Astrocyte (in vitro differentiated cells and primary cell): ENCODE measurements at places on chromosomes 13 and 19. TPM values are rescaled to one million over a fixed set of nuclear protein-coding genes. Genes with fewer than 3 reads are reported as not detected.

DNA sequence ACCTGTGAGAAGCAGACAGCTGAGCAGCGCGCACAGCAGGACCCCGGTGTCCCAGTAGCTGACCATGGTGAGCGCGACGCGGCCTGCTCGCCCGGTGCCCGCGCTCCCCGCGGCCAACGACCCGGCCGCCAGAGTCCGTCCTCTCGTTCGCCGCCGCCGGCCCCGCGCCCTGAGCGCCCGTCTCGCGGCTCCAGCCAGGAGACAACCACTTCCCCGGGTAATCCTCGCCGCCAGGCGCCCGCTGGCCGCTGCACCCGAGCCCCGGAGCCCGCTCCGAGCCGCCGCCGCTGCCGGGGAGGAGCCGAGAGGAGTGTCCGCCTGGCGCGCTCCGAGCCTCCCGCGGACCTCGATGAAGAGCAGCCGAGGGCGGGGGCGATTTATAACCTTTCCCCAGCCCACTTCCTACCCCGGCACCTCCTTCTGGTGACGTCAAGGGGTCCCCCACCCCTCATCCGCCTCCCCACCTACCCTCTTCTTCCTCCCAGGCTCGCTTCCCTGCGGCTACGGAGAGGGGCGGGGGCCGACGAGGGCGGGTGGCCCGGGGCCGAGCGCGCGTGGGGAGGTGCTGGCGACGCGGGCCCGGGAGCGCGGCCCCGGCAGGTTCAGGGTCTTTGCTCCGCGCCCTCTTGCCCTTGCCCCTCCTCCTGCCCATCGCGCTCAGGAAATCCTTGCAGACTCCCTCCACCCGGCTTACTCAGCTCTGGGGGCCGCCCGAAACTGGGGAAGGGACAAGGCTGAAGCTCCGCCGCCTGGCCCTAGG, at the start of gene FLT1:
FLT1 (minus strand) TSS at position 351 of the 760 bp plus-strand sequence; CDS start at position 66, 285 bp downstream.
- DNase-seq = no peak

CEACAM8 gene
- total RNA-seq = not detected in 2 replicates

DNA sequence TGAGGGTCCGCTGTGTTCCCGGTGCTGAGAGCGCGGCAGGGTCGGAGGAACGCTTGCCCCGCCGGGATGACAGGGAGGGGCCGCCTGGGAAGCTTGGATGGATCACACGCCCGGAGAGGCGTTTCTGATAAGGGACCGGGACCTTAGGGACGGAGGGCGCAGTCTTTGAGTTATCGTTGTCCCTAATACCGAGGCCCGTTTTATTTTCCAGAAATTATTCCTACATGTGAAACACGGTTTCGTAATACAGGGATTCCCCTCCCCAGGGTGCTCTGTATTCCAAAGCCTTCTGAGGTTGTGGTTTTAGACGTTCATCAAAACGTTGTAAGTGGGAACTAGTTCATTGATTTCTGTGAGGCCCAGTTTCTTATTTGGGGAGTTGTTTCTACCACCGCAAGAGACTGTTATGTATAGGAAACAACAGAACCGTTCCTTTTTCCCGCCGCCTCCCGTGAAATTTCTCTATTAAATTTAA, 752 bp downstream of the PDCD5 start:
- DNase-seq = peak; percentile 47

GRCh38 chr19:3359919-3360420, 6.4 kb upstream of the NFIC start:
- DNase-seq = no peak

DNA sequence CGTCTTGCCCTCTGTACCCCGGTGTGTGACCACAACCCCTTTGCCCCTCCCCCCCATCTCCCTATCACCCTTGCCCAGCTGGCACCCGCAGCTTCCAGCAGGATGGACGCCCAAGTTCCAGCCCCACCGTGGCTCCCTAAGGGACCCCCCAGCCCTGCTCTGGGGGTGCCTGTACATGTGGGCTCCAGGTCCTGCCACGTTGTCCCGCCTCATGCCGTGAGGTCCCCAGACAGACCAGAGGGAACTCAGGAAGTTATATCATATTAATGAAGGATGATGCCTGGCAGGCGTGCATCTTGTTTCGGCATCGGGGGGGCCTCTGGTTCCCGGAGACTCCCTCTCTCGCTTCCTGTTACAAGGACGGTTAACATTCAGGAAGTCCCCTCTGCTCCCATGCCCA, 1.6 kb upstream of the PTGIR start:
- DNase-seq = no peak

UHRF1 gene
- 11.8 and 16.2 TPM in 2 replicates for total RNA-seq

- no peak for DNase-seq
These were observed 61.5 kb downstream of the B3GLCT start for GRCh38 chr13:31261241-31261640.

DNA sequence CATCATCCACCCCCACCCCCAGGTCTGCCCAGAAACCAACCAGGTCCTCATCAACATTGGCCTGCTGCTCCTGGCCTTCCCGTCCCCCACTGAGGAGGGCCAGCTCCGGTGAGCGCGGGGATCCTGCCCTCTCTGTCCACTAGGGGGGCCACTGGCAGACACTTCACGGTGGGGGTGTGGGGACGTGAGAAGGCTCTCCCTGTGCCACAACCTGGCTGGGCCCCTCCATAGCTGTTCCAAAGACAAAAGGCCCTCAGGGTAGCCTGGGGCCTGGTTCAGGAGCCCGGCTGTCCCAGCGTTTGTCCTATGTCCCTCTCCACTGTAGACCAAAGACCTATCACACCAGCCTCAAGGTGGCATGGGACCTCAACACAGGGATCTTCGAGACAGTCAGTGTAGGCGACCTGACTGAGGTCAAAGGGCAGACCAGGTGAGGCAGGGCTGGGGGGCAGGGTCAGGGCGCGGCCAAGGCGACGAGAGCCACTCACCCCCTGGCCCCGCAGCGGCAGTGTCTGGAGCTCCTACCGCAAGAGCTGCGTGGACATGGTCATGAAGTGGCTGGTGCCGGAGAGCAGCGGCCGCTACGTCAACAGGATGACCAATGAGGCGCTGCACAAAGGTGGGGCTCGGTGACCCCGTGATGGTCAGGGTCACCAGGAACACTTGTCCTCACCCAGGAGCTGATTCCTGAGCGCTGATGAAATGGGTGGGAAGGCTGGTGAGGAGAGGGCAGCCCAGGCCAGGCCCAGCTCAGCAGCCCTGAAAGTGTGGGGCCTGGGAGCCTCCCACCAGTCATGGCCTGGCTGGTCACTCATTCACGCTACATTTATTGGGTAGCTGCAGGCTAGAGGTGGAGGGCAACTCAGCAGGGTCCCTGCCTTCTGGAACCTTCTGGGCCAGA, 7.9 kb downstream of the DCAF15 start:
- DNase-seq = no peak
